ENCODE measurements at places on chromosomes 6 and 20. TPM values are rescaled to one million over a fixed set of nuclear protein-coding genes. Genes with fewer than 3 reads are reported as not detected.

The FOXQ1 gene
- total RNA-seq: 2.0 TPM

The SGK2 gene
- total RNA-seq: 5.9 TPM

The SLC26A8 gene
- total RNA-seq: 1.4 TPM

The GABRR1 gene
- total RNA-seq: not detected

The SNAP91 gene
- total RNA-seq: not detected

The RIPOR2 gene
- total RNA-seq: under 0.01 TPM

The LRRC73 gene
- not detected for total RNA-seq

The CST1 gene
- not detected for total RNA-seq

The RAET1L gene
- total RNA-seq: 3.1 TPM

The CD83 gene
- 7.1 TPM for total RNA-seq

The FAM209B gene
- total RNA-seq: not detected

The TAP2 gene
- 29.4 TPM for total RNA-seq

The PAK5 gene
- total RNA-seq: not detected

The RSPH9 gene
- total RNA-seq: not detected

The GPLD1 gene
- 0.51 TPM for total RNA-seq

The PCK1 gene
- total RNA-seq: not detected

The LINC00237 gene
- not detected for total RNA-seq

The OR2H2 gene
- not detected for total RNA-seq

The DST gene
- total RNA-seq: 97.7 TPM

The SNAI1 gene
- 2.0 TPM for total RNA-seq

The TMEM74B gene
- total RNA-seq: 1.2 TPM

The AGER gene
- 1.4 TPM for total RNA-seq

The VGLL2 gene
- not detected for total RNA-seq

The TCP11 gene
- not detected for total RNA-seq

The NRSN1 gene
- total RNA-seq: not detected

The TP53TG5 gene
- not detected for total RNA-seq

The TREM1 gene
- total RNA-seq: 2.0 TPM

The OPN5 gene
- not detected for total RNA-seq

The KIFC1 gene
- 117 TPM for total RNA-seq

The FAM83C gene
- total RNA-seq: not detected

The CLDN20 gene
- not detected for total RNA-seq

The SALL4 gene
- total RNA-seq: 1.4 TPM

The SEL1L2 gene
- total RNA-seq: not detected

The TRIM15 gene
- not detected for total RNA-seq

The TMEM244 gene
- total RNA-seq: not detected

The TMC2 gene
- total RNA-seq: not detected
